ENCODE measurements at places on chromosomes 7 and 10. TPM values are rescaled to one million over a fixed set of nuclear protein-coding genes. Genes with fewer than 3 reads are reported as not detected.
A peak's percentile ranks its signal among the peaks of the same experiment; 100 is the strongest.

DNA sequence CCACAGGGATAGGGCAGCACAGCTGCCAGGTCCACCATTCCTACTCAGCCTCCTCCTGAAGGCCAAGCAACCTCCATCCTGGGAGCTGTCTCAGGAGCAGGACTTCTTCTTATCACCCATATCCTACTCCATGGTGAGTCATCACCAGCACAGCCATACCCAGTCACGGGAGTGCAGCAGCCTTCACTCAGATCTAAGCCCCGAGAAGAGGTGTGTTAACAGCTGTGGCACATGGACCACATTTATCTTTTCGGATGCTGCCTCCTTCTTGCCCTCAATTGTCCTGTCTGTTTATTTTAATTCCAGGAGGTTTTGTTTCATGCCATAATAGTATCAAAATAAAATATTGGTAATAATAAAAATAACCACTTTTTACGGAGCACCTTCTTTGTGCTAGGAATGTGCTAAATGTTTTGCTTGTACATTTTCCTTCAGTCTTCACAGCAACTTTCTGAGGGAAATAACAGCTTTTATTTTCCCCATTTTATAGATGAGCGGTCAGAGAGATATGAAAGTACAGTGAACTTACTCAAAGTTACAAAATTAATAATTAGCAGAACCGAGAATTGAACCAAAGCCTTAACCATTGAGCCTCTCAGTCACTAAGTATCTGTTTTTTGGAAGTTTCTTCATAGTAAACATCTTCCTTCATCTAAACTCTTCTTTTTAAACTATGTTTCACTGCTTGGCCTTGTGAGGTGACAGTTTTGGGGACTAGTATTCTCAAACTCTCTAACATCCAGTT, 2.5 kb upstream of the KEL start:
- no peak overlapping the region for H3K4me3 ChIP-seq
- H3K27me3 ChIP-seq: peaks cover 34% of the 10 kb centered on the region
- H3K36me3 ChIP-seq: no peaks in the 10 kb centered on the region
- DNase-seq: no peak

DNA sequence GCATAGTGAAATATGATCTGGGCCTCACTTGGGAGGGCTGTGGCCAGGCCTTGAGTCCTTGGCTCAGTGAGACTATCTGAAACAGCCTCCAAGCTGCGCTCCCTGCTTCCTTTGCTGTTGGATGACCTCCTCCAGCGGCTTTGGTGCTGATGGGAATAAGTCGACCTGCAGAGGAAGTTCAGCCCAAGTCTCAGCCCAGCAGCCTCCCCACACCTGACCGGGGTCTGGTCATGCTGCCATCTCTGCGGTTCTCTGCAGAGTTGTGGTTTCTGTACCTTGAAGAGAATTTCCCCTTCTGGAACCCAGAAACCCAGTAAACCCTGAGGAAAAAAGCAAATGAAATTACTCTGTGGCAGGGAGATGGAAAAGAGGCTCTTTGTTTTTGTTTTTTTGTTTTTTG, 4.6 kb upstream of the RBAK start:
- H3K4me3 ChIP-seq: no peak overlapping the region
- no peaks in the 10 kb centered on the region for H3K27me3 ChIP-seq

- H3K27ac ChIP-seq: no peak overlapping the region
- H3K36me3 ChIP-seq: no peaks in the 10 kb centered on the region
- no peaks in the 10 kb centered on the region for H3K27me3 ChIP-seq
- DNase-seq: no peak
- H3K4me3 ChIP-seq: no peak overlapping the region
Measured at GRCh38 chr10:35415505-35415904, 79.2 kb downstream of the CCNY start.

DNA sequence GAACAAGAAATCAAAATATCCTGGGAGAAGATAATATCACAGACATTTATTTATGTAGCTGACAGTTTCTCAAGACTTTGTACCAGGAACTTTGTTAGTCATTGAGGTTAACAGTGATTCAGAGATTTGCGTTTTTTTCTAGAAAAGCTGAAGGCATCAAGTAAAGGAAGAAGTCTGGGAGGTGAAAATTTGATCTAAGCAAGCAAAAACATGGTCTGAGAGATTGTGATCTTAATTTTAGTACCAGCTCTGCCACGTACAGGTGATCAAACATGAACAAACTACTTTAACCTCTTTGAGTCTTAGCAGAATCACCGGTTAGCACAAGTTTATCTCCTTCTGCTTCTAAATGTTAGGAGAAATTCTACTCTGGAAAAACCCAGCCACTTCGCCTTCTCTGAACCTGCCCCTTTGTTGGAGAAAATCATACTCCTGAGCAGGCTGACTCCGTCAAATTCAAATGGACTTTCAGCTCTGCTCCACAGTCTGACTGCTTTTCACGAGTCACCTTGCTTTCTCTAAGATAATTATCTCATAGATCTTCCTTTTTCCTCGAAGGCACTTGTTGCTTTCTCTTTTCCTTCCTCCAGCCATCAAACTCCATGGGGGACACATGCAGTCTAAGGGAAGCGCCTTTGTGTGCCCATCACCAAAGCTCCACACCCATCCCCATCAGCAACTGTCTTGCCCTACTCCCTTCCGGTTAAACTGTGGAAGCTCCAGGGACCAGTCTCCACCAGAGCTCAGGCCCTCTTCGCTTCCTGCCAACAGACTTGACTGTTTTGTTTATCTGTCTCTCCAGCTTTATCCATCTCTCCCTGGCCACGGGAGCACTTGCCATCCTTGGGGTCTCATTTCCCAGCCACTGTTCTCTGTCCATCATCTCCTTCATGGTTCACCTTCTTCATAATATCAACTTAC, 86.3 kb downstream of the PRKCQ start:
- no peak for DNase-seq
- H3K27me3 ChIP-seq: no peaks in the 10 kb centered on the region
- no peak overlapping the region for H3K27ac ChIP-seq
- H3K36me3 ChIP-seq: peaks cover 21% of the 10 kb centered on the region

DNA sequence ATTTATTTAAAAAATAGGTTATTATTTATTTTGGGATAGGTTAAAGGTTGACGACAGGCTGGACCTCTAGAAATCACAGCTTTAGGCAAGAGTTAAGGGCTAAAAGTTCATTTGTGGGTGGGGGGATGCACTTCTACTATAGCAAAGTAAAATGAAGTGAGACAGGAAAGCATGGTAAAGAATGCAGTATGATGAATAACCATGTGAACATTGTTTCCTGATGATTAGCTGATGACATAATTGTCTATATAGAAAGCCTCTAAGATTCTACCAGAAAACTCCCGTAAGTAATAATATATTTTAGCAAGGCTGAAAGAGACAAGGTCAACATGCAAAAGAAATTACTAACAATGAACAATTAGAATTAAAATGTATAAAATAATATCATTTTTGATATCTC, 25.7 kb upstream of the PRSS37 start:
- no peak for DNase-seq
- no peak overlapping the region for H3K27ac ChIP-seq
- no peaks in the 10 kb centered on the region for H3K27me3 ChIP-seq
- H3K36me3 ChIP-seq: no peaks in the 10 kb centered on the region

DNA sequence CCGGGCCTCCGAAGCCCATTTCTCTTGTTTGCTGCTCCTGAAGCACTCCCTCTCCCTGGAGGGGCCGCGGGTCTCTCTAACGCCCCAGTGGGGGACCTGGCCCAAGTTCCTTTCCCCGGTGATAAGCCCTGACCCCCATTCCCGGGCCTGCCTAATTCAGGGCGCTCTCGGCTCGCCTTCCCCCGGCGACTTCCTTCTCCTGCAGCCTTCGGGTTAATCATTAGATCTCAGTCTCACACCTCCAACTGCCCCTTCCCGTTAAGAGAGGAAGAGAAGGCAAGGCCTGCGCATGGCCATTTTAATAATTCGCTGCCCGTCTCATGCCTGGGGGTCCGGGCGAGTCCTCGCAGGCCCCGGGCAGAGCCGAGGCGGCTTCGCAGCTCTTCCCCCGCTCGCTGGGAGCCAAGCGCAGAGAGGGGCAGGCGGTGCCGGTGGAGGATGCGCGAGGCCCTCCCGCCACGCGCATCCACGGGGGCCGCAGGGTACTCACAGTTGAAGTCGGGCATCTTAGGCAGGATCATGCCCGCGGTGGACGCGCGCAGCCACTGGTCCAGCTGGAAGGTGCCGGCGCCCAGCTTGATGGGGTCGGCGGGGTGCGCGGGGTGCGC, 1.2 kb downstream of the MNX1 start:
- H3K4me3 ChIP-seq: peak overlapping the region; percentile 83
- peaks cover 2% of the 10 kb centered on the region for H3K36me3 ChIP-seq
- H3K27ac ChIP-seq: no peak overlapping the region
- DNase-seq: no peak

GRCh38 chr10:50381642-50382041, 130.3 kb upstream of the ASAH2 start:
- H3K27me3 ChIP-seq: no peaks in the 10 kb centered on the region
- H3K4me3 ChIP-seq: no peak overlapping the region
- H3K27ac ChIP-seq: no peak overlapping the region
- H3K4me1 ChIP-seq: no peaks in the 10 kb centered on the region

DNA sequence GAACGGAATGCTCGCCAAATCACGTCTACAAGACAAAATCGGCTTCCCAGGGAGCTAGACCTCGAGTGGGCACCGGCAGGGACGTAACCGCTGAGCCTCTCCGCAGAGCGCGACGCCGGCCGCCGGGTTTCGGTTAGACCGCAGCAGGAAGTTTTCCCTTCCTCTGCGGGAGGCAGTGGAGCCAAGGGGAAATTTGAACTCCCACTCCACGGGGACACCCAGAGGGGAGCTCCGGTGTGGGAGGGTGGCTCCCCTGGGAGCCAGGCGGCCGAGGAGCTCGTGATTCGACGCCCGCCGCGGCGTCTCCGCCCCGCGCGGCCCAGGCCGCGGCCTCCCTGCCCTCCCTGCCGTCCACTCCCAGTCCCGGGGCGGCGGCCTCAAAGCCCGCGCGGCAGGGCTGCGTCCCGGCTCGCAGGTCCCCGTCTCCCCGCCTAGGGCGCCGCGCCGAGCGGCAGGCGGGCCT, 426 bp downstream of the SYPL1 start:
- DNase-seq: peak; percentile 50
- no peaks in the 10 kb centered on the region for H3K36me3 ChIP-seq
- peaks cover 68% of the 10 kb centered on the region for H3K4me1 ChIP-seq
- no peaks in the 10 kb centered on the region for H3K27me3 ChIP-seq
- peak overlapping the region; percentile 97 for H3K4me3 ChIP-seq
- peak overlapping the region; percentile 95 for H3K27ac ChIP-seq

DNA sequence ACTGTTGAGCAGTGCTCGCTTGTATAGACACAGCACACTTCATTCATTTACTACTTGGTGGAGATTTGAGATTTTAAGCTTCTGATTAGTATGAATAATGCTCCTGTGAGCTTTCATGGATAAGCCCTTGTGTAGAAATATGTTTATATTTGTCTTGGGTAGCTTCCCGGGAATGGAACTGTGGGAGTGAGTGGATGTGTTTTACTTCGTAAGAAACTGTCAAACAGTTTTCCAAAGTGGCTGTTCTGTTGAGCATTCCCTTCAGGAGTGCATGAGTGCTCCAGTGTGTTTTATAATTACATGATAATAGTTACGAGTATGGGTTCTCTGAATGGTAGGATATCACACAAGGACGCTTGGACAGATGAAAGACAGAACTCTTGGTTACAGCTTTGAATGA, 49.4 kb downstream of the VWC2 start:
- H3K27ac ChIP-seq: no peak overlapping the region
- H3K4me3 ChIP-seq: no peak overlapping the region
- no peaks in the 10 kb centered on the region for H3K4me1 ChIP-seq
- no peaks in the 10 kb centered on the region for H3K36me3 ChIP-seq
- DNase-seq: no peak

GRCh38 chr10:24993237-24993958, 22.6 kb downstream of the ENKUR start:
- H3K27ac ChIP-seq: no peak overlapping the region
- H3K4me1 ChIP-seq: no peaks in the 10 kb centered on the region
- H3K36me3 ChIP-seq: no peaks in the 10 kb centered on the region
- no peak overlapping the region for H3K4me3 ChIP-seq
- H3K27me3 ChIP-seq: no peaks in the 10 kb centered on the region
- no peak for DNase-seq

GRCh38 chr7:41459183-41459582, 243.7 kb downstream of the INHBA start:
- H3K36me3 ChIP-seq: no peaks in the 10 kb centered on the region
- no peak overlapping the region for H3K27ac ChIP-seq
- H3K4me1 ChIP-seq: no peaks in the 10 kb centered on the region

DNA sequence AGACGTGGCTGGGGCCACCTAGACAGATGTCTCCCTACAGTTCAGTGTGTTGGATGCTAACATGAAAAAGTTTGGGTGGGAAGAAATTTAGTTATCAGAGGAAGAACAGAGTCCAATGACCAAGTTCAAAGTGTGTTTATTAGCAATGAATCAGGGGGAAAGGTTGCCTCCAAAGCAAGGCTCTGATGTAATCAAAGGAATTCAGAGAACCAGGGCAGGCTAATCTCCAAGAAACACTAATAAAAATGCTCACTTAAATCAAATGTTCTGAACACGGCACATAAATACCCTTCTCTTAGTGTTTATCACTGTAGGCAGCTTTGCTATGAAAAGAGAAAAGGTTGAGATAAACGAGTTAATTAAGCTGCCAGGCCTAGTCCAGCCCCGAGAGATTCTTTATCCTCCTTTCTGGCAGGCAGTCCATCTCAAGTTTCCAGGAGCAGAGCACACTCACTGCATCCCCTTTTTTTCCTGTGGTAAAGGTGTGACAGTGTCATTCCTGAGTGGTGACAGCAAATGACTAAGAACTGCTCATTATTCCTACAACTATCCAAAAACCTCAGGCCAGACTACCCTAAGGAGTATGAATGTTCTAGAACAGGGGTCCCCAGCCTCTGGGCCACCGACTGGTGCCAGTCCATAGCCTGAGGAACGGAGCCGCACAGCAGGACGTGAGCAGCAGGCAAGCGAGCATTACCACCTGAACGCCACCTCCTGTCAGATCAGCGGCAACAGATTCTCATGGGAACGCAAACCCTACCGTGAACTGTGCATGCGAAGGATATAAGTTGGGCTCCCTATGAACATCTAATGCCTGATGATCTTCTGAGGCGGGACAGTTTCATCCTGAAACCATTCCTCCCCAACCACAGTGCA, 66.9 kb upstream of the FHIP2A start:
- H3K27me3 ChIP-seq: peaks cover 3% of the 10 kb centered on the region
- H3K36me3 ChIP-seq: no peaks in the 10 kb centered on the region
- no peak overlapping the region for H3K27ac ChIP-seq
- no peak for DNase-seq
- no peaks in the 10 kb centered on the region for H3K4me1 ChIP-seq

- peaks cover 12% of the 10 kb centered on the region for H3K4me1 ChIP-seq
- no peak for DNase-seq
- H3K36me3 ChIP-seq: peaks cover 5% of the 10 kb centered on the region
Measured at GRCh38 chr7:143418681-143419458, 10.2 kb upstream of the EPHA1 start.

- H3K27me3 ChIP-seq: no peaks in the 10 kb centered on the region
- H3K4me3 ChIP-seq: no peak overlapping the region
- H3K27ac ChIP-seq: no peak overlapping the region
- DNase-seq: no peak
- no peaks in the 10 kb centered on the region for H3K36me3 ChIP-seq
Measured at GRCh38 chr7:29424295-29424983, 139.2 kb upstream of the PRR15 start.

Gene ADCYAP1R1
- not detected for total RNA-seq

Gene CDK6
- total RNA-seq: 213 TPM

Gene SPACDR
- total RNA-seq: 5.4 TPM

Gene CDHR3
- 0.51 TPM for total RNA-seq

Gene CLDN12
- total RNA-seq: 11.2 TPM
